ENCODE measurements at places on chromosomes 5 and 9.

- DNase-seq = no peak
Measured at GRCh38 chr9:130833031-130833990, 1.7 kb upstream of the ABL1 start.

DNA sequence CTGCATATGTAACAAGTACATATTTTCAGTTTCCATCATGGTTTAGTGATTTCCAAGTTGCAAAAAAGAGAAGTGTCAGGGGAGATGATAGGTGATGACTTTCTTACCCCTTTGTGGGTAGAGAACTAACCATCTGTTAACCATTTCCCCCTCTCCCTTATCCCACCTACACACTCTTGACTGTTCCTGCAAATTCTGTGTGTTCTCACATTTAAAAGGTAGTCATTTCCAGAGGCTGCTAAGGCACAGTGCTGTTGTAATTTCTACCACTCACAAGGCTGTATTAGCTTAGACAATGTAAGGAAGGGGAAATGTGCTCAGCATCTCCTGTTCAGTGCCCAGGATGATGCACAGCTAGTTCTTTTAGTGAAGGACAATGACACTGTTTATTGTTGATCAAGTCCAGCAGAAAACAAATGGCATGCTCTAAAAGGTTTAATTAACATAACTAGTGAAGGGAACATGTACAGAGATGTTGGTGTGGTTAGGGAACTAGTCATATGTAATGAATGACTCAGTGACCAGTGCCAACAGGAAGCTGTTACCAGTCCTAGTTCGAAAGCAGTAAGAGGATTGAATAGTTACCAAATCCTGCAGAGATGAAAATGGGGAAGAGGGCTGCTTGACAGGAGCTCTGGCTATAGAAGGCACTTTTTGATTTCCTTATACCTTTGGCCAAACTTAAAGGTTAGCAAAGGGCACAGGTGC is 165.1 kb downstream of the PLK2 start:
- DNase-seq = no peak

GRCh38 chr9:77177894-77178794 is 810 bp downstream of the VPS13A start:
- DNase-seq = peak; percentile 41

DNA sequence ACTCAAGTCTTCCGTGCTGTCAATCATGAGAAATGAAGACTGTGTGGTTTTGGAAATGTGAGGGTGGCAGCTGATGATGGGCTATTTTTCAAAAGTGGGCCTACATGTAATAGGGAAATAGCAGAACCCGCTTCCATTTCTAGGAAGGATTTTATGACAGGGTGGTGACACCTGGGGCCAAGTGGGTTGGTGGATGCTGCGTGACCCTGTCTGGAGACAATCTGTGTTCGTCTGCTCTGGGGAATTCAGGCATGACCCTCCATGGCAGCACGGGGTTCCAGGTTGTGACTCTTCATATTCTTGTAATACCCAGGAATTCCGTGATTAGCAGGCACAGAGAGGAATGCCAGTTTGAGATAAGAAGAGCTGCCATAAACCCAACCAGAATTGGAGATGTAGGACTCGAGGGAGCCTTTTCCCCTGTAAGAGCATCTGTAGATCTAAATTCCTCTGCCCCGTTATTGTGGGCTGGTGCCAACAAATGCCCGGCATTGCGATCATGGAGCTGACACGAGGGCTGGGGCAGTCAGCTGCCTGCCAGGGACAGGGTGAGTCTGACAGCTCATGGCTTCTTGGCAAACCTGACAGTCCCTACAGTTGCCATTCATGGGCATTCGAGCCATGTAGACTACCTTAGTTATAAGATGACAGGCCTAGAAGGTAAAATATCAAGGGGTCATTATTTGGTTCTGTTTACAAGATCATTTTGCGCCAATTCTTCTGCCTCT is 279.7 kb downstream of the GADD45G start:
- no peak for DNase-seq

- no peak for DNase-seq
Measured at GRCh38 chr5:135395451-135395850, 3.6 kb downstream of the MACROH2A1 start.

- DNase-seq = no peak
Measured at GRCh38 chr5:149633476-149634350, 52.4 kb downstream of the ARHGEF37 start.

GRCh38 chr5:123929055-123929474 is 417.1 kb downstream of the CSNK1G3 start:
- DNase-seq = no peak

- DNase-seq = no peak
Measured at GRCh38 chr5:10576121-10576789, 12.4 kb downstream of the ANKRD33B start.

GRCh38 chr9:113887436-113887835 is 11.3 kb downstream of the ZNF618 start:
- no peak for DNase-seq

DNA sequence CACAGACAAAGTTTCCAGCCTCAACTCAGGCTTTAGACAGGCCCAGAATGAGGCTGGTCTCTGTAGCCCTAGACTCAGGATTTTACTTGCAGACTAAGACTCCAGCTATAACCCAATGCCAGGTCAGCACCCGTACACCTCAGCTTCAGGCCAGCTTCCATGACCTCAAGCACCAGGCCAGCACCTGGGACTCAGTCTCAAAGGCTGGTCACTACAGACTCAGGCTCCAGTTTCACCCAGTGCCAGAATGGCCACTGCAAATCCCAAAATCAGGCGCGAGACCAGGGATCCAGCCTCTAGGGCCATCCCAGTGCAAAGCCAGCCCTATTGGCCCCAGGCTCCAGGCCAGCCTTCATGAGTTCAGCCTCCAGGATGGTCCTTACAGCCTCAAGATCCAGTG is 44.9 kb downstream of the C9 start:
- no peak for DNase-seq

DNA sequence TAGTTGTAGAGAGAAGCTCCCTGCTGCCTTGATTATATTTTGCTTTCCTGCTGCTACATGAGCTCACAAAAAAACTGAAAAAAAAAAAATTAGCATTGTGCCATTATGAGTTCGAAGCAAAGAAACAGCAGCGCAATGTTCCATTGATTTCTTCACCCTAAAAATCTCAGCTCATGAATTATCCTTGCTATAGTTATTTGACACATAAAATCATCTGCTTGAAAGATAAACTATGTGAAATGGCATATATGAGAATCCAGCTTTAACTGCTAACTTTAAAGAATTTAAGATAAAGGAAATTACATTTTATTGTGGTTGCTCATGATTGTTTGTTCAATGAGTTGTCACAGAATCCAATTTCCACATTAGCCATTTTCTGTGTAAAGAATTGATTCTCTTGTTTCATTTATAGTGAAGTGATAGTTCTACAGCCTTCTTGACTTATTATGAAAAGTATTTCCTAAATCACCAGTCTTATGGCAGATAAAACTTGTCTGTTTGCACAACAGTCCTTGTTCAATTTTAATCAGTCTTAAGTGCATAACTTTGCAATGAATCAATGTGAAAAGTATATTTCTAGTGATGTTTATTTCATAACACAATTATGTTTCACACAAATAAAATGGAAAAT is 1275.0 kb upstream of the CDH9 start:
- DNase-seq = no peak

- no peak for DNase-seq
Measured at GRCh38 chr5:35373249-35373648, 143.0 kb upstream of the PRLR start.

GRCh38 chr5:167509076-167509475 is 782.4 kb upstream of the WWC1 start:
- DNase-seq = no peak

- DNase-seq = no peak
Measured at GRCh38 chr9:128118472-128118857, 9.1 kb downstream of the PTGES2 start.

DNA sequence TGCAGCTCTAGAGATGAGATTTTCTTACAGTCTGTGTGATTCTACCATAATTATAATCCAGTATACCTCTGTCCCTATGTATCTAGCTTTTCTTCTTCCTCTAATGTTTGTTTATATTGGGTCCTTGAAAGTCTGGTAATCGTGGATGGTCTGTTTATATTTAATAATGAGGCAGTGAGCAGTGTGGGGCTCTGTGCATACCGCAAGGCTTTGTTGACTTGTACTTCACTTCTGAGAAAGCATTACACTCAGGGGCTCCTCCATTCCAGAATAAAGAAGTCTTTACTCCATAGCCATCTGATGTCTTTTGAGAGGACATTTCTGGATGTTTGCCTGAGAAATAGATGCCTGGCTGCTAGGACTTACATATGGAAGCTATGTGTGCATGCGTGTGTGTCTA is 4.5 kb upstream of the MPDZ start:
- no peak for DNase-seq

Measured in activated T-helper 9 cell treated with anti-CD3 and anti-CD28 coated beads, Interleukin-2, amount 50 U/mL, for 16 hours (primary cell).